GM23338 (cell line): ENCODE measurements at places on chromosomes 1 and 21.
A peak's percentile ranks its signal among the peaks of the same experiment; 100 is the strongest.

GRCh38 chr1:234395297-234395696 is 22.0 kb downstream of the COA6 start:
- no peak for DNase-seq

- no peak for DNase-seq
Measured at GRCh38 chr1:19684677-19685076, 20.0 kb downstream of the HTR6 start.

DNA sequence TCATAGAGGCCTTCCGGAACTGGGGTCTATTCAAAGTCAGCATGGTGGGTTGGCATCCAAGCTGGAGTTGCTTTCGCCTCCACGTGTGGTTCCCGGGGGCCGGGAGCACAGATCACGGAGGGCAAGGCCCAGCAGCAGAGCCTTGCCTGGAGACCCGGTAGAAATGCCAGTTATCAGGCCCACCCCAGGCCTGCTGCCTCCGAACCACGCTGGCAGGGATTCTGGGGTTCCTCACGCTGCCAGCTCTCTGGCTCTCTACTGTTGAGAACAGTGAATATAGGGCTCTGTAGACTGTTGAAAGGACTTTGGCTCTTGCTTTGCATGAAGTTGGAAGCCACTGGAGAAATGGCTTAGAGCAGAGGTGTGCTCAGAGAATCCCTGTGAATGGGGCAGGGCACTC is 127.5 kb downstream of the RIPK4 start:
- DNase-seq, result no peak

DNA sequence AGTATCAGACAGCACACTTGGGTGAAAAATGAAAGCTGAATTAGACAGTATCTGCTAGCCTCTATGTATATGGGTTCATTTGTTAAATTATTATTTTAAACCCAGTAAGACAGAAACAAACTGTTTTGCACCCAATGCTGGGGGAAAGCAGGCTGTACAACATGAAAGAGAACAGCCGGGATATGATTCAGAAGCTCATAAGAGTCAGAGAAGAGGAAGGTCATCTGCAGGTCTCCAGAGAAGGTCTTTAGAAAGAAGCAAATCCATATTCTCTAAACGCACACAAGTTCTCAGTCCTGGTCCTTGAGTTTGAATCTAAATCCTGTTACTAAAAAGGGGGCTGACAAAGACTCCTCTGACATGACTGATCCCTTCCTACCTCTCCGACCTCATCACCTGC is 155.1 kb downstream of the SIPA1L2 start:
- DNase-seq, result no peak

DNA sequence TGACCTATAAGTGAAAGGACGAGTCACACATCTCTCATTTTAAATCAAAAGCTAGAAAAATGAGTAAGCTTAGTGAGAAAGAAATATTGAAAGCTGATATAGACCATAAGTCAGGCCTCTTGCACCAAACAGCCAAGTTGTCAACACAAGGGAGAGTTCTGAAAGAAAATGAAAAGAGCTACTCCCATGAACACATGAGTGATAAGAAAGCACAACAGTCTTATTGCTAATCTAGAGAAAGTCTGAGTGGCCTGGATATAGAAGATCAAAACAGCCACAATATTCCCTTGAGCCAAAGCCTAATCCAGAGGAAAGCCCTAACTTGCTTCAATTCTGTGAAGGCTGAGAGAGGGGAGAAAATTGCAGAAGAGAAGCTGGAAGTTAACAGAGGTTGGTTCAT is 175.0 kb downstream of the SMYD3 start:
- no peak for DNase-seq

DNA sequence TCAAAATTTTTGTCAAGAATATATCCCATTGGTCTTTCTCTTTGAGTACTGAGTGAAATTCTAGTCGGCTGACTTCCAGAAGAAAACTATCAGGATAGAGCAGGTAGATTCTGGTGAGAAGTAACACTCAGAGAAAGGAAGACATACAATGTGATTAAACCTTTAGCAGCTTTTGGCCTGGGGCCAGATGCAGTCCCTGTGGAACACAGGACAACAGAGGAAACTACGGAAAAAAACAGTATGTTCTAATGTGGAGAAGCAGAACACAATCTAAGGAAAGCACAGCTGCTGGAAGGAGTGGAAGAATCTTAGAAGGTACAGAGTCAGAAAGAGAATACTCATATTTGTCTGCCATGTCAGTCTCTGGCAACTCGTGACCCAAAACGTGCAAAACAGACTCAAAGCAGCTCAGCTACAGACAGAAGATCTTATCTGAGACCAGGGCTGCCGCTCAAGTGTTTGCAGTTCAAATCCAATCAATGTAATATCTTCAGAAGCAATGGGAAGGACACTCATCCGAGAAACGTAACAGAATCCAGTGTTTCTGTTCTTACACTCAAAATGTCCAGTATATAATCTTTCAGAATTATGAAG is 283.8 kb downstream of the MRPL39 start:
- no peak for DNase-seq

GRCh38 chr21:28991861-28992525 is 684 bp downstream of the LTN1 start:
- no peak for DNase-seq

DNA sequence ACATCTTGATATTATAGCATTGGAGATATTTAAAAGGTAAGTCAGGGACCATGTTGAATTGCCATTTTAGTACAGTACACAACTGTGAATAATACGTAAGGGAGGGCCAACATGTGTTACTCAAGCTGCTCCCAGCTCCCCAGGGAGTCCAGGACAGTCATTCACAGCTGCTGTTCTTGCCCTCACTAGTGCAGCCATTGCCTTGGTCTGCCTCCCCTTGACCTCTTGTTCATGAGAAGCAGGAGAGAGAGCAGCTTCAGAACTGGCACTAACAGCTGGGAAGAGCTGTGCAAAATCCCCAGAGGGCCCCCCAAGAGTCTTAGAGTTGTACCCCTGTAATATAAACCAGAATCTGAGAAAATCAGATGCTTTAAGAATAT is 16.4 kb downstream of the TCEANC2 start:
- DNase-seq, result no peak

- DNase-seq, result no peak
Measured at GRCh38 chr1:5408401-5408800, 583.8 kb downstream of the NPHP4 start.

DNA sequence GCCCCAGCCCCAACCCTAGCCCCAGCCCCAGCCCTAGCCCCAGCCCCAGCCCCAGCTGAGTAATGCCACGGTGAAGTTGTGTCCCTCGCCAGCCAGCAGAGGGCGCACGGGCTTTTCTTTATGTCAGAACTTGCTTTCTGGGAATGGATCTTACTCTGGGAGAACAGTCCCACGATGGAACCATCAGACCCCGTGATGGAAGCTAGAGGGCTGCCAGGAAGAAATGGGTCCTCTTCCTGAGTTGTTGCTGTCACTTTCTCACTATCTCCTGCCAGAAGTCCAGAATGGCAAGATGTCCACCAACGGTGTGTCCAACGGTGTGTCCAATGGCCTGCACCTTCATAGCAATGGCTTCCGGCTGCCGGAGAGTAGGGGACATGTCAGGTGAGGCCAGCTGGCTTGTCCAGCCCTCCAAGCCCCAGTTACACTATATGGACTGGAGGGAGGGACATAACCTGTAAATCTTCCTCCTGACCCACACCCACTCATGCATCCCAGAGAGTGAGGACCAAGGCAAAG is 25.1 kb upstream of the TMEM222 start:
- DNase-seq, result peak; percentile 88

- DNase-seq, result no peak
Measured at GRCh38 chr1:97634758-97635157, 286.1 kb downstream of the DPYD start.

GRCh38 chr1:26225033-26225831 is 8.8 kb upstream of the CEP85 start:
- peak; percentile 95 for DNase-seq

DNA sequence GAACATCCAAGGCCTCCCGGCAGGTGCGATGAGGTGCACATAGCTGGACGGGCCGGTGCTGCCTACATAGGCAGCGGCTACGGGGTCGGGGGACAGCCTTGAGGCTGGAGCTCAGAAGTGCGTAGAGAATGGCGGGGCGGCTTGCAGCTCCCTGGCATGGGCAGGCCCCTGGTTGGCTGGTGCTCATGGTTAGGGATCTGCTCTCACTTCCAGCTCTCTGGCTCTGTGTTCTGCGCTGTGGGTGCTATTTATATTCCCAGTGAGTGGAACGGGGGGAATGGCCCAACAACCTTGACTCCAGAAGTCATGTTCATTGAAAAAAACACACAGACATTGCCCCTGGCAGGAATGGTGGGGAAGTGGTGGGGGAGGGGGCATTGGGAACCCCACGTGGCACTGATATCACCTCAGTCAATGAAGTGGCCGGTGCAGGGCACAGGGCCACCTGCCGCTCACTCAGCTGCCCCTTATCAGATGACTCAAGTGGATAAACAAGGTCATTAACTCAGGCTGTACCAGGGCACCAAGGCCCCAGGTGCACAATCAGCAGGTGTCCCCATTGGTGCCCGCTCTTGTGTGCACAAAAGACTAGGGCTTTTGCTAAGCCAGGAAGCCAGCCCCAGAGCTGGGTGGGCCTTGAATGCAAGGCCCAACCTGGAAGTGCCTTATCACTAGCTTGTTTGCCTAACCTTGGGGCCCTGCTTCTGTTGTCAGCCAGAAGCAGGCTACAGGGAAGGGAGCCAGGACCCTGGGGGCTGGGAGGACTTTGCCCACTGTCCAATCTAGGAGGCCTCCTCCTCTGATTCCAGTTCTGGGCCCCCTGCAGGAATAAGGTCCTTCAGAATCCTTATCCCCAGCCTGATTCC is at the start of gene NR0B2:
TSS of gene NR0B2 (minus strand) at position 222 of the 866 bp plus-strand sequence. CDS start at position 187, 35 bp downstream.
- DNase-seq, result no peak

DNA sequence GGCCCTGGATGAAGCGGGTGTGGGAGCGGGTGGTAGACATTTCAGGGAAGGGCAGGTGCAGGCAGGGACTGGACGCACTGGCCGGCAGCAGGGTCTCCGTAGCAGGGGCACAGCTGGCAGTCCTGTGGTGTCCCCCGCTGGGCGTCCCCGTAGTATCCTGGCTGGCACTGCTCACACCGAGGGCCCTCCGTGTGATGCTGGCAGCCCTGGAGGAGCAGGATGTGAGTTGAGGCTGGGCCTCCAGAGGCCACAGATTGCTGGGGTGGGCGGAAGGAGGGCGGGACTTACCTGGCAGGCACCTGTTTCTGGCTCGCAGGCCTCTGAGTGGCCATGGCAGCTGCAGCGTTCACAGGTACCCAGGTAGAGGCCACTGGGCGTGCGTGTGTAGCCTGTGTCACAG is 62.3 kb downstream of the LDLRAD2 start:
- no peak for DNase-seq

GRCh38 chr1:37858931-37859506 is 373 bp downstream of the MTF1 start:
- DNase-seq, result no peak

- no peak for DNase-seq
Measured at GRCh38 chr1:152743371-152744145, 14.3 kb upstream of the KPRP start.

DNA sequence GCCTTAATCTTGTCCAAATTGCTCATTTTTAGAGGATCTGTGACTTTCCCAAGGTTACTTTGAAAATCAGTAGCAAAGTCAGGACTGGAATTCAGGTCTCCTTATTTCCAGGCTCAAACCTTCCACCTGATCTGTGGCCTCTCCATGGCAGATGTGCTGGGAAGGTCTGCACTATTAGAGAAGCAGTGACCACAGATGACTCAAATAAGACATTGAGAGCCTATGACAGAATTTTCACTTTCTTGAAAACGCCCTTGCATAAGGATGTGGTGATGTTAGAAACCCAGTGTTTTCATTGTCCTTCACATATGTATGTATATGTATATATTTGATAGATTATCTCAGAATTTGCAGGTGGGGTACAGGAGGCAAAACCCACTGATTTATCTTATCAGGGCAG is 45.3 kb downstream of the TTC39A start:
- no peak for DNase-seq

- peak; percentile 52 for DNase-seq
Measured at GRCh38 chr1:45009956-45010854, 919 bp downstream of the HECTD3 start.

DNA sequence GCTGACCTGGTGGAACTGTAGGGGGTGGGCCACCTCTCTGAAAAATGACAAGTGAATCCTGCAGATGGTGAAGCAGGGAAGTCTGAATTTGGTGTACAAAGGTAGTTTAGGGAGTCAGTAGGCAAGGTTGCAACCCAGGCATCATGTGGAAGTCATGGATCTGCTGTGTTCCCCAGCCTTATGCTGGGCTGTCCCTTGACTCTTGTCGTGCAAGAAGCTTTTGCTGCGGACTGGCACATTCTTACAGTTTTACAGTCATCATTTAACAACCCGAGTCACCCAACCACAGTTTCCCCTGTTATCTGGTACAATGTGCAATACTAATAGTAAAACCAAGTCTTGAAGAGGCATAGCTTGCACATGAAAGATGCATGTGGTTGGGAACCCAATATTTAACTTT is 13.2 kb downstream of the RHOU start:
- no peak for DNase-seq

GRCh38 chr1:35112668-35113067 is 33.5 kb downstream of the ZMYM1 start:
- DNase-seq, result no peak

GRCh38 chr21:45465611-45466329 is 60.8 kb downstream of the COL18A1 start:
- no peak for DNase-seq
